ENCODE measurements at places on chromosomes 2 and 18.

DNA sequence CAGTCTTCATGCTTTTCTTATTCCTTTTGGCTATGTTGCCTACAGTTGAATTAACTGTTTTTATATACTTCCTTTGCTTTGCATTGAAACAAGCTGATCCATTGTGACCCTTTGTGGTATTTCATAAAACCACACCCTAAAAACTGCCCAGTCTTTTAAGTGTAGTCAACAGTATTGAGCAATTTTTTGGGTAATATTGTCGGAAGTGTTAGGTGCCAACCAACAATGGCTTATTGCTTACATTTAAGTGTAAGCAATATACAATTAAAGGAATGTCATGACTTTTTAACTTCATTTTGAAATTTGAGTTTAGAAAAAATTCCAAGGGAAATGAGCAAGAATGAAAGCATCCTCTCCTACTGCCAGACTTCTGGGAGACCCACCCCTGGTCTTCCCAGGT is 174.1 kb downstream of the NEDD4L start:
- no peak for DNase-seq

DNA sequence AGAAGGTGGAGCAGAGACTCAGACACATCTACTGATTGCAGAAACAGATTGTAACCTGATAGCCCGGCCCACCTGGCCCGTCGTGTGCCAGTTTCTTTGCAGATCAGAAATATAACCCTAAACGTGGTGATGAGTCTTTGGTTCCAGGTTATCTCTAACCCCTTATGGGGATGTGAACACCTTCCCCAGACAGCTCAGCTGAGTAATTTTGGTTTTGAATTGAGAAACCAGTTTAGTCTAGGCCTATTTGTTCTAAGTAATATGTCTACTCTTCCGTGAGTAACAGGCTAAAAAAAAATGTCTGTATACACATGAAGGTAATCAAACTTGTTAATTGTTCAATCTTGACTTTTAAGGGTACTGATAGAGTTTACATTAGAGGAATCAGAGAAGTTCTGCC is 35.7 kb downstream of the RASGRP3 start:
- no peak for DNase-seq

GRCh38 chr2:80531319-80531718 is 226.8 kb upstream of the LRRTM1 start:
- DNase-seq = no peak

GRCh38 chr2:133390156-133390555 is 178.1 kb downstream of the NCKAP5 start:
- no peak for DNase-seq

DNA sequence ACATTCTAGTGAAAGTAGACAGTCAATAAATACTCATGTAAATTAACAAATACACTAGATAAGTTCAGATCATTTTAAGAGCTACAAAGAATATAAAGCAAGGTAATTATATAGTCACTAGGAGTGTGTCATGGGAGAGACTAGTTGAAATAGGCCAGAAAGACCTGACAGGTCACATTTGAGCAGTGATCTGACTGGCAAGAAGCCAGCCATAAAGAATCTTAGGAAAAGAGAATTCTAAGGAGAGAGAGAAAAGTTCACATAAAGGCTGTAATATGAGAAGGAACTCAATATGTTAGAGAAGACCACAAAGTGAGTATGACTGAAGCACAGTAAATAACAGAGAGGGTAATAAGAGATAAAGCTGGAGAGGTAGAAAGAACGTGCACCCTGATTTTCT is 31.2 kb downstream of the VSNL1 start:
- no peak for DNase-seq

- no peak for DNase-seq
Measured at GRCh38 chr18:54555286-54555685, 35.8 kb upstream of the DYNAP start.

GRCh38 chr2:31877008-31877407 is 133.8 kb downstream of the MEMO1 start:
- DNase-seq = no peak

GRCh38 chr2:215652388-215652787 is 216.5 kb upstream of the FN1 start:
- DNase-seq = no peak

GRCh38 chr2:96546321-96546720 is 9.8 kb downstream of the ARID5A start:
- DNase-seq = no peak

Data from NCI-H748 treated with DMSO at 0.1 percent for 48 hours (cell line).